ENCODE measurements at places on chromosomes 4 and X.

DNA sequence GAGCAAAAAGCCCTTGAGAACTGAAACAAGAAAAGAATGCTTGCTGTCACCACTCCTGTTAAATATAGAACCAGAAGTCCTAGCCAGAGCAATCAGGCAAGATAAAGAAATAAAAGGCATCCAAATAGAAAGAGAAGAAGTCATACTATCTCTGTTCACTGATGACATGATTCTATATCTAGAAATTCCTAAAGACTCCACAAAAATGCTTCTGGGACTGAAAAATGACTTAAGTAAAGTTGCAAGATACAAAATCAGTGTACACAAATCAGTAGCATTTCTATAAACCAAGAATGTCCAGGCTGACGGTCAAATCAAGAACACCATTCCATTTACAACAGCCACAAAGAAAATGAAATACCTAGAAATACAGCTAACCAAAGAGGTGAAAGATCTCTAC is 552.7 kb upstream of the SLIT2 start:
- DNase-seq, result no peak

DNA sequence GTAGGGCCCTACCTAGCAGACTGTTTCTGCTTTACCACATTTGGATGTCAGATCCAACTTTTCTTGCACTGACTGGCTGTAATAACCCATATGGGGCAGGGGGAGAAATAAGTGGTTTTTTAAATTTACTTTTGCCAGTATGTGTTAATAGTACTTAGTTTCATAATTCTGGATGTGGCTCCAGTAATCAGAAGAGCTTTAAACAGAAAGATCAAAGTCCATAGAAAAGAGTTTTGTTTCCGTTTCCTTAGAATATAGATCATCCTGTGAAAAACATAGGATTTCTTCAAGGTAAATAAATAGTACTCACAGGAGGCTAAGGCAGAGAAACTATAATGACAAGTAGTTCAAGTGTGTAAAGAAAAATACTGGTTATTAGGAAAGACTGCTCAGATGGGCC is 85.6 kb downstream of the SLC39A8 start:
- no peak for DNase-seq

GRCh38 chr4:37890801-37891259 is at the start of gene TBC1D1:
TSS of gene TBC1D1 (plus strand) at chr4:37891084. CDS start at chr4:37902096, 11,012 bp downstream.
- no peak for DNase-seq

GRCh38 chrX:23888887-23889501 is 18.7 kb downstream of the APOO start:
- DNase-seq, result no peak

DNA sequence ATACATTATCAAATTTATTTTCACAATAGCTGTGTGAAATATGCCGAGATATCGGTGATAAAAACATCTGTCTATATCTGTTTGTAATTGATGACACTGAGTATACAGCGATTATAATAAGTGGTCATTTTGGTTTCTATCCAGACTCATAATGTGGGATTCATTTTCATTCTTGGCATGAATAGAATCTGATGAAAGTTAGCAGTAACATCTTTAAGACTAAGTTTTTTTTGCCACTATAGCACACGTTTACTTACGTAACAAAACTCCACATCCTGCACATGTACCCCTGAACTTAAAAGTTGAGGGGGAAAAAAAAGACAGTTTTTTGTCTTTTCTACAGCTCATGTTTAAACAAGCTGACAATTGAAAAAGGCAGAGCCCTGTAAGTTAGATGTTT is 86.4 kb downstream of the PPA2 start:
- DNase-seq, result no peak

DNA sequence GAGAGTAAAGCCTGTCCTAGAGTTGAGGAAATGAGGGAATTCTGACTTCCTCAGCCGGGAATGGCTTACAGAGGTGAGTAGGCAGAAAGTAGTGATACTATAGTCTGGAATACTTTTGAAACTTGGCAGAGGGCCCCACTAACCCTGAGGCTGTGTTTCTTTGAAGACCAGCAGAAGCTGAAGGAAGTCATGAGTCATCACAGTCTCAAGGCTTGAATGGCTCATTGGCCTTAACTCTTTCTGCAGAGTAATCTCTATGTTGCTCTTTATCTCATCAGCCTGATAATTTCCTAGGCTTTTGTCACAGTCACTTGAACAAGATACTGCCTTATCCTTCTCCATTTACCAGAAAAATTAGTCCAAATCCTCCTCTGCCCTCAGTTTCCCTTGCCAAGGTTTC is 80.8 kb downstream of the ANKRD50 start:
- no peak for DNase-seq

DNA sequence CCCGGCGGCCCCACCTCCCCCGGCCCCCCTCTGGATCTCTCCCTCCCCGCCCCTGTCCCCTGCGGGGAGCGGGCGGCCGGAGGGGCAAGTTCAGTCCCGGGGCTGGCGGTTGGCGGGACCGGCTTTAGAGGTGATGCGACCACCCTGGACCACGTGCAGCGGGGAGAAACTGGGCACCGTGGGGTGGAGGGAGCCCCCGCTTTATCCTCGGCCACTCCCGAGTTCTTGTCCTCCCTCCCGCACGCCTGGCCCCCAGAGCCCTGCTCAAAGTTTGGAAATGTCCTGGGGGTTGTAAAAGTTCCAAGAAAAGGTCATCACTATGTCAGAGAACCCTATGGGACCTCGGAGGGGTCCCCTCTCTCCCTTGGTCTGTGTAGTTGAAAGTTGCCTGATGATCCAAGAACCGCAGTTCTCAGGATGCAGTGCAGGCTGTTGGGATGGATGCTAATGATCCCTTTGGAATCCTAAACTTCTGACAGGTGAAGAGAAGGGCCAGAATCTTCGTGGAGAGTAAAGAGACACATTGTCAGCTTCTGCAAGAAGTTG is 411 bp upstream of the VEGFC start:
- DNase-seq, result no peak

- no peak for DNase-seq
Measured at GRCh38 chr4:8738471-8738931, 133.1 kb downstream of the HMX1 start.

DNA sequence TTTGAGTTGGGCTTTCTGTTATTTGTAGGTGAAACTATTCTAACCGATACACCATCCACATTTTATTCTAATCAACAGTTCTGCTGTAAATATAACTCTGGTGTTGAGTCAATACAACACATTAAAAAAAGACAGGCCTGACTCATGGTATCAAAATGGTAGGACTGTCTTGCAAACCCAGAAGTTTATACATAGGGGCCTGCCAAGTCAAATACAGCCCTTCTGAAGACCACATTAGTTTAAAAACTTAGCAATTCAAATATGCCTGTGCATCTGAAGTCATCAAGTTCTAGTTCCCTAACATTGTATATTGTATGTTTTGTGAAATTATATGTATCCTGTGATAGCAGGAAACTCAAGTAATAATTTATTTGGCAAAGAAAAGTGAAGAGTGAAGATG is 24.4 kb upstream of the PDE5A start:
- no peak for DNase-seq

- no peak for DNase-seq
Measured at GRCh38 chr4:52889778-52890520, 27.8 kb downstream of the RASL11B start.

DNA sequence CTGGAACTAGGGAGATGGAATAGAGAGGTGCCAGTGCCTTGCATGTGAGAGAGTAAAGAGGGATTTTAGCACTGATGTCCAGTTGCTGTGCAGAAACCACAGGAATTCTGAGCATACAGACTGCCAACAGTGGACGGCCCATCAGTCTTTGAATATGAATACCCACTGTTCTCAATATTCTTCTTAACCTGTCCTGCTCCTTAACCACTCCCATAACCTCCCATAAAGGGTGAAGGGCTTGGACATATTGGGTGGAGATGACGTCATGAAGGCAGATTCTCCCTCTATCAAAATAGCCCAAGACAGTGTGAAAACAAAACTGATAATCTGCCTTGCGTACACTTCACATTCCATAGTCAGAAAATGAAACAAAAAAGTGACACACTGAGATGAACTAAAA is 1313.7 kb upstream of the PABPC4L start:
- no peak for DNase-seq

- no peak for DNase-seq
Measured at GRCh38 chrX:13940671-13941070, 89.0 kb downstream of the GEMIN8 start.

DNA sequence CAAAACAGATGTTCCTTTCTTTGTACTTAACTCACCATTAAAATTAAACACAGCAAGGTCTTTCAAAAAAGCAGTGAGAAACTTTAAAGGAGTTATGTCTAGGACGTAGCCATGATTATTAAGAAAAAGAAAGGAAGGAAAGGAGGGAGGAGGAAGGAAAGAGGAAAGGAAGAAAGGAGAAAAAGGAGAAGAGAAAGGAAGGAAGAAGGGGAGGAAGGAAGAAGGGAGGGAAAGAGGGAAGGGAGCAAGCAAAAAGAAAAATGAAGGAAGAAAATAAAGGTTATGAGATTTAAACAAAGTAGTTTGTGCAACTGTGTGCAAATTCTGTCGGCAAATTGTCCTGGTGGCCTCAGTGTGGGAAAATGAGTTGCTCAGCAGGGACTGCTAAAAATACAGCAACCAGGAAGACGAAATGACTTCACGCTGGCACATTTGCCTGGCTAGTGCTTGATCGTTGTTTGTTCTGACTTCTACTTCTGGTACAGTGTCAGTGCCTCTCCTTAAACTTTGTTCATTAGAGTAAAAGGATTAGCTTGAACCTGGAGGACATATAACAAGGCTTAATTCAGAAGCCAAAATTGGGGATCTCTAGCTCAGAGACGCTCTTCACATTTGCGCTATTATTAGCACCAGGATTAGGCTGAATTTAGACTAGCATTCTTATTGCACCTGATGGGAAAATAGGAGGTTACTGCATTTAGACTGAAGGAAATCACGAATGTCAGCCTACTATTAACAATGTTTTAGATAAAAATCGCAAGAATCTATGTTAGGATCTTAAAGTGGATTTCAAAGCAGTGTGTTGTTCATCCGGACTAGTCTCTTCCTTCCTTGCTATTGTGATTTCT is 81.2 kb downstream of the DCK start:
- no peak for DNase-seq

- DNase-seq, result no peak
Measured at GRCh38 chrX:34218063-34218462, 85.9 kb upstream of the FAM47A start.

DNA sequence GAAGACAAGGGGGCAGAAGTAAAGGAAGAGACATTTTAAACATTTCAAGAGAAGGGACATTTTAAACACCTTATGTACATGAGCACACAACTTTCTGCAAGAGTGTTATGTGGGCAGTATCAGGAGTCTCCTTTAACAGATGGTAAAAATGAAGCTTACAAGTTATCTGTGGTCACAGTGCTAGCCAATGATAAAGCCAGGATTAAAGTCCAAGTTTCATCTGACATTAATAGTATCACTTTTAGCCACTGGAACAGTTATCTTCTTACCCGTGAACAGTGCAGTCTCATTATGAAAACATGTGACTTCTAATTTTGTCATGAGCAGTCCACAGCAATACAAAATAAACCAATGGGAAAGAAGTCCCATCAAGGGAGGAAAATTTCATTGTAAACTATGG is 627.9 kb upstream of the AGA start:
- DNase-seq, result no peak

DNA sequence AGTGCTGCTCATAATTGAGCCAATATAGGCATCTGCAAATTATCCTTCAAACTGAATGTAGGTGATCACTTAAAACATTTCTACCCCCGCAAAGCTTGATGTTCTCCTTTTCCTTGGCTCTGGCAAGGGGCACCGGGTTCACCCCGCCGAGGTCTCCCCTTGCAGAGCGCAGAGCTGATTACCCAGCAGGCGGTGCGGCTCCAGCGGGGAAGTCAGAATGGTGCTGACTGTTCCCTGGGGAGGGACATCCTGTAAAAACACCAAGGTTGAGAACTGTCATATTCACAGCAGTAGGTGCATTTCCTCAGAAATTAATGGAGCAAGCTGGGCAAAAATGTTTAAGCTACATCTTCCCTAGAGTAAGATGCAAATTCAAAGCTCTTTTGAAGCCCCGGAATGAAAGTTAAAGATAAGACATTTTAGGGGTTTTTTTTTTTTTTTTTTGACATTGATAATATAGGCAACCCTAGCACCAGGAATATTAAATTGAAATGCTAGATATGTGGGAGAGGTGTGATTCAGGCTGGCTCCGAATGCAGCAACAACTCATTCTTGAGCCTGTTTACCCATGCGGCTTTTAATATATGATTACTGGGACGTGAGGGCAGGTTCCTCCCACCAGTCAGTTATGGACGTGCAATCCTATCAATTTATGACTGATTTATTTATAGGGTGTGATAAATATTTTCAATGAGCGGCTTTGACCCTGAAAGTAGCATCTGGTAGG is 767.3 kb upstream of the TENM3 start:
- DNase-seq, result no peak

- no peak for DNase-seq
Measured at GRCh38 chr4:174563399-174563798, 41.1 kb upstream of the HPGD start.

- no peak for DNase-seq
Measured at GRCh38 chr4:159086606-159087005, 16.3 kb upstream of the RAPGEF2 start.

- DNase-seq, result no peak
Measured at GRCh38 chr4:41528512-41529205, 9.3 kb upstream of the LIMCH1 start.

GRCh38 chr4:2788532-2789103 is 4.3 kb upstream of the SH3BP2 start:
- DNase-seq, result no peak

- DNase-seq, result no peak
Measured at GRCh38 chrX:53435997-53436396, 1.8 kb upstream of the HSD17B10 start.

DNA sequence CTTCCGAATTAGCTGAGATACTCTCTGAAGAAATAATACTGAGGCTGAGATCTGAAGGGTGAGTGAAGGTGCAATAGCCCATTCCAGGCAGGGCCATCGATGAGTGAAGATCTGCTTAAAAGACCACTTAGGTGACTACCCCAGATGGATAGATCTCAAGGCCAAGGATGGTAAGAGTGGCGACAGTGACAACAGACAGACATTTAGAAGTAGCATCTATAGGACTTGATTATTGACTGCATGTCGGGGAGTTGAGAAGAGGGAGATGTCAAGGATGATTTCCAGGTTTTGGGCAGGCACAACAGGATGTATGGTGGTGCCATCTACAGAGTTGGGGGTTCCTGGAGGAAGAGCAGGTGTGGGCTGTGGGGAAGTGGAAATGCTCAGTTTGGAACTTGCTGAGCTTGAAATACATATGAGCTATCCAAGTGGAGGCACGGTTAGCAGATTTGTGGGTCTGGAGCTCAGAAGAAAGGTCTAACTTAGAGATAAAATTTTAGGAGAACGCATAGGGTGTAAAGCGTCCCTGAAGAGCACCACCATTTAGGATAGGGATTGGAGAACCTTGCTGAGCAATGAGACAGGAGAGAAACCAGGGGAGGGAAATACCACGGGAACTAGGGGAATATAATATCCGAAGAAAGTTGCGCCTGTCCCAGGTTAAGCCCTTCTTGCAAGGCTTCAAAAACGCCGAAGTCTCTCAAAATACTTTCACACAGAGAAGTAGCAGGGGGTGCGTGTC is 688 bp downstream of the UFSP2 start:
- no peak for DNase-seq

DNA sequence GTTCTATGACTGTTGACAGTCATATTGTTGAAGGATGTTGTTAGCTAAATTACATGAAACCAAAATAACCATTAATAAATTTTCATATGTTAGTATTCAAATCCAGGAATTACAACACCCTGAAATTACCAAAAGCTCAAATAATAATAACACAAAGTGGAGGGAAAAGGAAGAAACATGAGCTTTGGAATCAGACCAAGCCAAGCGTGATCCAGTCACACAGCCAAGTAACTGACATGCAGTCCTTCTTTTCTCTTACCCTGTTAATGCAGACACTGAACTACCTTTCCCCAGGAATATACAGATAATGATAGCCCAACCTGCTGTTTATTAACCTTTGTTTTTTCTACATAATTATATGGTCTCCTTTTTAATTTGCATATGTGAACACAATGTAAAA is 130.2 kb downstream of the HS3ST1 start:
- no peak for DNase-seq
